ENCODE measurements at places on chromosomes 13 and 19.

- DNase-seq: no peak
These were observed 138.8 kb downstream of the RGCC start for GRCh38 chr13:41596190-41596589.

GRCh38 chr13:29479716-29480492, 115.6 kb downstream of the SLC7A1 start:
- peak; percentile 38 for DNase-seq

GRCh38 chr13:97125810-97126738, 96.1 kb upstream of the MBNL2 start:
- DNase-seq: no peak

DNA sequence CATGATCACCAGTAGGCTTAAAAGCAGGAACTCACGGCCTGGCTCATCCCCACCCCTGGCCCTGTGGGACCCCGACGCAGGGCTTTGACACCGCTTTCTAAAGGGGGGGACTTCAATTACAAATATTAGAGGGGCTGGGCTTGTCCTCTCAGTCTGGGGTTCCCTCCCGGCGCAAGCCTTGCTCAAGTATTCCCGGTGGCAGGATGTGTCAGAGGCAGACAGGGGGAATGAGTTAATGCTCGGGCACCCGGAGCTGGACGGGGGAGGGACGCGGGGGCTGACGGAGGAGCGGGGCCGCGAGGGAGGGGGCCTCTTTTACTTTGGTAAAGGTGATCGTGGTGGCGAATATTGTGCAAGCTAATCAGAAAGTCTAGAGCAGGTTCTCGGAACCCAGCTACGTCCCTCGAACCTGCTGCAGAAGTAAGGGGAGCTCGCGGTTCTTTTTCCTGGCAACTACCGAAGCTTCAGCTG, 1.1 kb downstream of the FGF14 start:
- DNase-seq: no peak

- DNase-seq: no peak
These were observed 5.9 kb upstream of the GDF15 start for GRCh38 chr19:18379803-18380747.

- DNase-seq: no peak
These were observed 57.4 kb upstream of the RCBTB2 start for GRCh38 chr13:48590141-48590901.

- no peak for DNase-seq
These were observed at the start of gene LCP1 for GRCh38 chr13:46181840-46182490. Gene LCP1 (minus strand): TSS chr13:46182177. CDS start chr13:46159662, 22,515 bp downstream.

DNA sequence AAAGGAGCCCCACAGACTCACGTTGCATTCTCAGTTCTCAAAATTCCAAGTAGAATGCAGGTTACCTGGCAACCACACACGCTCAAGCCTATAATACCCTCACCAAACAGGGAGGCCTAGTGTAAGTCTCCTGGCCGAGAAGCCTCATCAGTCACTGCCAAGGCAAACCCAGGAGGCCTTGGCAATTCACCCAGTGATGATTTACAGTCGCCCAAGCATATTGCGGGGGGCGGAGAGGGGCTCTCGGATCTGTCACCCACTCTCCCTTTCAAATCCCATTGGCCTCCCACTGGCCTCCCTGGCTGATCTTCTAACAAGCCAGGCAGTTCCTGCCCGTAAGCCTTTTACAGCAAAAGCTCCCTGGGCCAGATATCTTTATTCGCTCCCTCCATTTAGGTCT, 1.1 kb downstream of the AKAP8L start:
- DNase-seq: no peak

- no peak for DNase-seq
These were observed 89.2 kb downstream of the CACNA1A start for GRCh38 chr19:13417054-13417453.

DNA sequence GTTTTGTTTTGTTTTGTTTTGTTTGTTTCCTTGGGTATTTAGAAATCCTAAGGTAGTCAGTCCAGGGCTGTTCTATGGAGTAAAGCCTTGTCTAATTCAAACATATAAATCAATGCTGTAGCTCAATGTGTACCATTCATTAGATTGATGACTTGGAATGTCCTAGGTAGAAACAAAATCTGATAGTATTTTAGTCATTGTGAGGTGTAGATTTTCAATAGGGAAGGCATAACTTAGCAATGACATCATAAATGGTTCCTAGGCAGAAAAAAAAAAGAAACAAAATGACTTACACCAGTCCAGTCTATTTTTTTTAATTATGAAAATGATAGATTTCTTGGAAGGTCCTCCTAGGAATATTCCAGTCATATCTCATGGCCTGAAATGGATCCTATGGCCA, 189.9 kb downstream of the SPRY2 start:
- no peak for DNase-seq

DNA sequence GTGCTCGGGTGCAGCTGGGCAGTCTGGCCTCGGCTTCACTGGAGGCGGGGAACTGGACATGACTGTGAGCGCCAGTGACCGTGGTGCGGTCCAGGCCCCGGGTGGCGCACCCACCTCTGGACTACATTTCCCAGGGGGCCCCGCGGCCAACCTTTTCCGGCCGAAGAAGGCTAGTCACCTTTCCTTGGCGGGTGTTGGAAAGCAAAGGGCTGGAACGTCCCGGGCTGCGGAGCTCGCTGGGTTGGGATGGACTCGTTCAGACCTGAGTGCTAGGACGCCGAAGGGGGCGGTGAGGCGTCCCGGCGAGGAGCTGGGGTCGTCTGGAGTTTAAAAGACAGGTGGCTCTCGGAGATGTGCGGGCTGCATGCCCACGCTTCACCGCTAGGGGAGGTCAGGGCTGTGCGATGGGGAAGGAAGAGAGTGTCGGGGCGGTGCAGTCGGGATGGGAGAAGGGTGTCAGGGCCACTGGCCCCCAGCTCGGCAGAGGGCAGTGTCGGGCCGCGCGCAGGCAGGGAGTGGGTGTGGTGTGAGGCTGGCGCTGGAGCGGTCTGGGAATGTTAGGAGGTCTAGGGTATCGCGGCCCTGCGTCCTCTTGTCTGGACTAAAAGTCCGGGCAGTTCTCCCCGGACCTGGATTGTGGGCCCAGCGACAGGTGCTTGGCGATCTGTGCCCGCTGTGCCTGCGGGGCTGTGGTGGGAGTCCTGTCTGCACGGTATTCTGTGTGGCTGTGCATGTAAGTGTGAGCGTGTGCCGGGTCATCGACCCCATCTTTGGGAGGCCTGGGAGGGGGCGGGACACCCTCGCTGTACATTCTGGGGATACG, 57.1 kb downstream of the ZNF568 start:
- DNase-seq: peak; percentile 57

GRCh38 chr13:88764103-88764502, 1092.9 kb downstream of the SLITRK5 start:
- DNase-seq: no peak

DNA sequence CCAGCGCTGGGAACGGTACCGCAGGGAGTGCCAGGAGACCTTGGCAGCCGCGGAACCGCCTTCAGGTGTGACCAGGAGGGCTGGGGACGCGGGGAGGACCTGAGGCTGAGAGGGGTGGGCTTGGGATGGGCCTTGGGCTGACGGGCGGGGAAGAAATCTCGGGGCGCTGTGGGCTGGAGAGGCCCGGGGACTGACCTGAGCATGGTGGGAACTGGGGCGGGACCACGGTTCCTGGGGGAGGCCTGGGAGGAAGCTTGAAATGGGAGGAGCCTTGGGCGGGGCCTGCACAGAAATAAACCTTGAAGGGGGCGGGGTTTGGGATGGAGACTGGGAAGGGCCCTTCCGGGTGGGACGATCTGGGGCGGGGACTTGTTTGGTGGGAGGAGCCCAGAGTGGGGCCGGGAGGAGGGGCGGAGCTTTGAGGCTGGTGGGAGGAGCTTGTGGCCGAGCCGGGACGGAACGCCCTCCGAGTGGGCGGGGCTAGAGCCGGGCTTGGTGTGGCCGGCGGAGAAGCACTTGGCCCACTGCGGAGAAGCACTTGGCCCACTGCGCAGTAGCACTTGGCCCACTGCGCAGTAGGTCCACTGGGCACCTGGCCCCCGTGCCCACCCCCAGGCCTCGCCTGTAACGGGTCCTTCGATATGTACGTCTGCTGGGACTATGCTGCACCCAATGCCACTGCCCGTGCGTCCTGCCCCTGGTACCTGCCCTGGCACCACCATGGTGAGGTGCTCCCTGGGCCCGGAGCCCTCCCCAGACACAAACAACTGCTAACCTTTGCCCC, 2.8 kb downstream of the GIPR start:
- peak; percentile 78 for DNase-seq

DNA sequence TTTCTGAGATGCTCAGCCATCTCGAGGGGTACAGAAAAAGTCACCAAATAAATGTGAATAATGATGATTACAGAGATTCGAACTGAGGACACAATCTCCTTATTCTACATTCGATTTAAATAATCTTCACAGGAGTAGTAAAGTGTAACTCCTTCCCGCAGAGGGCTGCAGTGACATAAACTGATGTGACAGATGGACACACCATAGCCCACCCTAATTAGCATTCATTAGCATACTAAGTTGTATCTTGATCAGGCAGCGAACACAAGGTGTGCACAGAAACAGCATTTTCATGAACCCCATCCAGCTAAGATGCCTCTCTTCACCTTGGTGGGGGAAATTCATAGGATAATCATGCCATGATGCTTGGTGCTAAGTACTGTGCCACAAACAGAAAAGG, 83.0 kb downstream of the TNFSF11 start:
- no peak for DNase-seq

- DNase-seq: no peak
These were observed 18.9 kb downstream of the FAM187B start for GRCh38 chr19:35209646-35210045.

DNA sequence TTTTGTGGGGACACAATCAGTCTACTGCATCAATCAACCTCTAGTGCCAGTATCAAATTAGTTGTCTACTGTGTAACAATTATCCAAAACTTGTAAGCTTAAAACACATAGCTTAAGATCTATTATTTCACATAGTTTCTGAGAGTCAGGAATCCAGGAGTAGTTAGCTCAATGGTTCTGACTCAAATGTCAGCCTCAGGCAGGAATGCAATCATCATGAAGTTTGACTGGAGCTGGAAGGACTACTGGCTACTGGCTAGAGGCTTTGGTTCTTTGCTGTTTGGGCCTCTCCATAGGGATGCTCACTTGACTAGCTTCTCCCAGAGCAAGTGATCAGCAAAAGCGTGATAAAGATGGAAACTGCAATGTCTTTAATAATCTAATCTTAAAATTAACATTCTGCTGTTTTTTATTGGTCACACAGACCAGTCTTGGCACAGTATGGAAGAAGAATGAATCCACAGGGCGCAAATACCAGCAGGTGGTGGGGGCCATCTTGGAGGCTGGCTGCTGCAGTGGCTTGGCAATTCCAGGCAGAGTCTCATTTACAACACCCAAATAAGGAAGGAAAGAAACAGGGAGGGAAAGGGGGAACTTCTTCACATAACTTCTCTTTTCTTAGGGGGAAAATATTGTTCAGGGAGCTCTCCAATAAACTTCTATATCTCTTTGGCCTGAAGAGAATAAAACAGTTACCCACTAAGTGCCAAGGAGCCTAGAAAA, 15.7 kb downstream of the CAB39L start:
- DNase-seq: no peak

GRCh38 chr19:39449116-39449797, 3.9 kb downstream of the SUPT5H start:
- no peak for DNase-seq

GRCh38 chr13:51396352-51396751, 56.5 kb downstream of the INTS6 start:
- DNase-seq: no peak

DNA sequence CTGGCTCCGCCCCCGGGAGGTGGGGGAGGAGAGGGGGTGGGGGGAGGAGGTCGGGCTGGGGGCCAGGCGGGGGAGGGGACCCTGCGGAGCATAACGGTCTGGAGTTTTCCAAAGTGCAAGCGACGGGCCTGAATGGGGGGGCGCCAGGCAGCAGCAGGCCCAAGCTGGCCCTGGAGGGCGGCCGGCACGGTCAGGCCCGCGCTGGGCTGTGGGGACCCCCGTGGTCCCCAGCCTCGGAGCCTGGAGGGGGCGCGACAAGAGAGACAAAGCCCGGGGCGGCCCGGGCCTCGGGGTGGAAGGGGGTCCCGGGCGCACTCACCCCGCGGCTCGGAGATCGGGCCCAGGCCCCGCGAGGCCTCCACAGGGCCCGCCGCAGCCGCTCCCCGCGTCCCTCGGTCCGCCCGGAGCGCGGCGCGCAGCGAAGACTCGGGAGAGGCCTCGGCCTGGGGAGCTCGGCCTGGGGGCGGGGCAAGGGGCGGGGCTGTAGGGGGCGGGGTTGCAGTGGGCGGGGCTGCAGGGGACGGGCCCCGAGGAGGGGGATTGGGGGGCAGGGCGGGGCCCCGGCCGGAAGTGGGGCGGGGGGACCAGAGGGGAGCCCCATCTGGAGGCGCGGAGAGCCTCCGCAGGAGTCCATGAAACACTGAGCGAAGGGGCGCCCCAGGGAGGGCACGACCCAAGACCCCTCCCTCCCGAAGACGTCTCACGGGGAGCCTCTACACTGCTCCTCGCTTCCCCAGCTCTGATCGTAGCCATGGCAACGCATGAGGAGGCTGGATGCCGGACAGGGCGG, 47.6 kb downstream of the PTPRS start:
- DNase-seq: no peak

GRCh38 chr13:72255908-72256307, 388.9 kb upstream of the DACH1 start:
- DNase-seq: no peak

GRCh38 chr13:95067303-95067702, 233.9 kb downstream of the ABCC4 start:
- no peak for DNase-seq

- no peak for DNase-seq
These were observed 121.9 kb upstream of the MLNR start for GRCh38 chr13:49098198-49098597.

DNA sequence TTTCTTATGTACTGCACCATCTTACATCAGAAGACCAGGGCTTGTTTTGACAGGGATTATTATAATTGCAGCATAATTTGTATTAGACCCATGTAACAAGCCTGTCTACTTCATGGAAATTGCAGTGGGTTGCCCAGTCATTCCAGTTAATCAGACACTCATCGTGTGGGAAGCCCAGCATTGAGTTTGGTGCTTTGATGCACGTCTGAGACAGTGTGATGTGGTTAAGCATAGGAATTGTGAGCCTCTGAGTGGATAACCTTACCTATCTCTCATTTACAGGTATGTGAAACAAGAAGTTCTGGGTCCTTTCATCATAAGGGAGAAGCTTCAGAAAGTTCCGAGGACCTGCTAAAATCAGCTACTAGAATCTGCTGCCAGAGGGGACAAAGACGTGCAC, 12.8 kb downstream of the RGCC start:
- no peak for DNase-seq

GRCh38 chr13:69180034-69180433, 927.6 kb upstream of the ATXN8OS start:
- no peak for DNase-seq

DNA sequence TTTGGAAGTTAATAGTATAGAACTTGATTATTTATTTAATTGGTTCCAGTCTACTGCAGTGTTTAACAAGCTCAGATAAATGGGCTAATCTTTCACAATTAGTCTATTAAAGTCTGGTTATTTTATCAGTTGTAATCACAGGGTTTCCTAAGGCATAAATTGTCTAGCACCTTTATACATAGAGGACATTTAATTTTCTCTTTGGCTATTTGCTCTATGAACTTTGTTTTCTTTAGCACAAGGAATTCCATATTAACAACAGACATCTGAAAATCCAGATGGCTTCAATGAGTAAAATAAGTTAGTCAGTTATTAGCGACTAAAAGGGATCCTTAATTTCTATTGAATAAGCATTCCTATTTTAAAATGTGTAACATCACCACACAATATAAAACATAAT, 1350.8 kb upstream of the SLC10A2 start:
- DNase-seq: no peak
